CD4-positive, alpha-beta T cell treated with Interleukin-4 for 1 hour (primary cell): ENCODE measurements at places on chromosomes 6 and 20.

DNA sequence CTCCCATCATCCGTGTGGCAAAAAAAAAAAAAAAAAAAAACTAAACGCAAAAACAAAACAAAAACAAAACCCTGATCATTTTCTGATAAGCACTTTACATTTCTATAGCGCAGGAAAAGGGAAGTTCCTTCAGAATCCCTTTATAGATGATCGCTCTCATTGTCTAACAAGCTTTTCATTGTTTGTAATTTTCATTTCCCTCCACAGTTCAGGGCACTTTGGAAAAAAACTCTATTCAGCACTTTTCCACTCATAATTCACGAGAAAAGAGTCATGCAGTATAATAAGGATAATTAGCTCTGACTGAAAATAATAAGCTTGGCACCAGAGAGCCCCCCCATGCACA is 89.4 kb upstream of the ATXN1 start:
- no peak for DNase-seq

DNA sequence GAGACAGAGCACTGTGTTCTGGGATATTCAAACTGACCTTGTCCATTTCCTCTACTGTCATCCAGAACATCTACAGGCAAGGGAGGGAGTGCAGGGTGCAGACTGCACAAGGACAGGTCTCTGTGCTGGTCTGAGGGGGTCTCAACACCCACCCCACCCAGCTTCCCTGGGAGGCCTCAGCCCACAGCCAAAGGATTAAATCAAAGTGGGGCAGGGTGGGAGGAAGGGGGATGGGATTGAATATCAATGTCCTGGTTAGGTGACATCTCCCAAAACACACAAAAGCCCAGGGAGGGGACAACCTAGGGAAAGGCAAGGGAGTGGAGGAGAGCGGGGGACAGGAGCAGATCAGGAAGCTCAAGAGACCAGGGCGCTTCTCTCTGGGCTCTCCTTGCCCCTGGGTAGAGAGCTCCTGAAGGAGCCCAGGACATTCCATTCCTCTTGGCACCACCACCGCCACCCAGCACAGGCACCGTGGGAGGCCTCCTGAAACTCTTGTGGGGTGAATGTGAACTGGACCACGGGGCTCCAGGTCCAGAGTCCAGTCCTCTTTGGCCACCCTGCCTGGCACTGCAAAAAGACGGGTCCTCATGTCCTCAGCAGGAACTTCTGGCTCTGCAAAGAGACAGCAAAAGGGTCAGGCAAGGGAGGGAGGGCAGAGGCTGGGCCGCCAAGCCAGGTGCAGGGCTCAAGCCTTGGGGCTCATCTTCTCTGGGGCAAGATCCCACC is 73.9 kb downstream of the JPH2 start:
- no peak for DNase-seq

DNA sequence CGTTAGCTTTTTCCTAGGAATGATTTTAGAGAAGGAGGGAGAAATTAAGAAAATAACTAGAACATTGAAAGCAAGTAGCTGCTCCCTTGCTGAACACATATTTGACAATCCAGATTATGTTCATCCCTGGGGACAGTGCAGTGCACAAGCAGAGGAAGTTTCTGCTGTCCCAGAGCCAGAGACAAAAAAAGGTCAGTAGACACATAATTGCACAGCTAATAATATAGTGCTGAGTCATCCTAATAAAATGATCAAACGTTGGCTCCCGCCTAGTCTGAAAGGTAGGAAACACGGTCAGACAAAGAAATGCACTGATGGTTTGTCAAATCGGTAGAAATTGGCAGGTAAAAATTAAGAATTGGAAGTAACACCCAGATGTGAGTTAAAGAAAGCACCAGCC is 21.7 kb upstream of the SSTR4 start:
- DNase-seq = no peak

- DNase-seq = no peak
Observed at GRCh38 chr6:168157272-168158212, 78.5 kb upstream of the FRMD1 start.

- no peak for DNase-seq
Observed at GRCh38 chr20:45938727-45939438, 4.4 kb downstream of the PCIF1 start.

DNA sequence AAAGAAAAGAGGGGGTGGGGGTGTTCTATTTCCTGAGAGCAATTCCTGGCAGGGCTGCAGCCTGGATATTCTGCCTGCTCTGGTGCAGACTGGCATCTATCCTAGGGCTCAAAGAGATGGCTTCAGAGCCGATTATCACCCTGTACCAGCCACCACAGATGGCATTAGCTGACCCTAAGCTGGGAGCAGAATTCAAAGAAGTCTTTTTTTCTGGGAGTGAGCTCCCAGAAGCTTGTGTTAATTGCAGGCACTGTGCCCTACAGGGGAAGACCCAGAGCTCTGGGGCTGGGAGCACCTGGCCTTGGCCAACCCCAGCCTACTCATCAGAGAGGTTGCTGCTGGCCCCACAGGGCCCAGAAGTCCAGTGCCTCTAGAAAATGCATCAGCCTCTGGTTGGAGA is 85.9 kb downstream of the PXDC1 start:
- DNase-seq = no peak

DNA sequence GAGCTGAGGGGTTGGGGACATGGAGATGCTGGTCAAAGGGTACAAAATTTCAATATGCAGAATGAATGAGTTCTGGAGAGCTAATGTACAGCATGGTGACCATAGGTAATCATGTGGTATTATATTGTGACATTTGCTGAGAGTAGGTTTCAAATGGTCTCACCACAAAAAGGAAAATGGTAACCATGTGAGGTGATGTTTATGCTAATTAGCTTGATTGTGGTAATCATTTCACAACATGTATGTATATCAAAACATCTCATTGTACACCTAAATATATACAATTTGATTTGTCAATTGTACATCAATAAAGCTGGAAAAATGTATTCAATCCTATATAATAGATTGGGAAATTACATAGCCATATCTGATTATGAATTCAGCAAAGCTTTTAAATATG is 29.5 kb upstream of the TMEM14A start:
- no peak for DNase-seq

DNA sequence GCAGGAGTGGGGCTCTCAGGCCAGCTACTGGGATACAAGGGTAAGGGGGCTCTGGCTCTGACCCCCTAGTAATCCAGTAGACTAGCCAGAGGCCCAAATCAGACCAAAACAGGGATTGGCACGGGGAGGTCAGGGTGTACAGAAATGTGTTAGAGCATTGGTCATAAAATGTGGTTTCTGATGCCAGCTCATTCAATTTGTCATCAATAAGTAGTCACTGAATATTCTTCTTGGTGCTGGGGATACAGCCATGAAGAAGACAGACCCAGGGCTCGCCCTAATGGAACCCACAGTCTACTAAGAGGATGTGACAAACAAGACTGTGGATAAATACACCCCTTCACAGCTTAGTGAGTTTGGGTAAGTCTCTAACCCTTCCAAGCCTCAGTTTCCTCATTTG is 11.1 kb downstream of the MAP1LC3A start:
- DNase-seq = no peak

- DNase-seq = no peak
Observed at GRCh38 chr6:39173270-39173669, 56.0 kb downstream of the KCNK5 start.

- no peak for DNase-seq
Observed at GRCh38 chr6:109783250-109783986, 92.3 kb downstream of the FIG4 start.

DNA sequence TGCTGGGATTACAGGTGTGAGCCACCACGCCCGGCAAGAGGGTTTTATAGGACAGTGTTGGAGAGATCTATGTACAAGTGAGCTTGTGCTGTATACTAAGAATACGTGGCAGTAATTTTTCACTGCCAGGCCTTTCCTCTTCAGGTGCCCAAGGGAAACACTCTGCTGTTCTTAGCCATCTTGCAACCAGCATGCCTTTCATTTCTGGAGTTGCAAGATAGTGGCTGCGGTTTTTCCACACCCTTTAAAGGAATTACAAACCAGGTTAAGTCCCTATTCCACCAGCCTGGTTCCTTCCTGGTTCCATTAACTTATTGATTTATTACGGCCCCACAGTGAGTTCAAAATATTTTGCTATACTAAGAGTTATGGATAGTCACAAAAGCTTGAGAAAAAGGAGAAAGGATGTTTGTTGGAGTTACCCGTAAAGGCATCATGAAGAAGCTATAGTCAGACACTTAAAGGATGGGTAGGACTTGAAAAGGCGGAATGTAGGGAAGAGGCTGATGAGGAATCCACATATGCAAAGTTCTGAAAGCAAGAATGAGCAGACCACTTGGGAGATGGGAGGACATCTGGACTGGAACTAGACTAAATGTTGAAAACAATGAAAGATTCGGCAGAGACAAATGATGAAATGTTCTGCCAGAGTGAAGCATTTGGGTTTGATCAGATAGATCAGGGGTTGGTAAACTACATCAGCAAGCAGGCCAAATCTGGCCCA is 61.4 kb upstream of the ASIP start:
- DNase-seq = no peak

GRCh38 chr6:4039348-4039747 is 39.6 kb downstream of the FAM217A start:
- no peak for DNase-seq

DNA sequence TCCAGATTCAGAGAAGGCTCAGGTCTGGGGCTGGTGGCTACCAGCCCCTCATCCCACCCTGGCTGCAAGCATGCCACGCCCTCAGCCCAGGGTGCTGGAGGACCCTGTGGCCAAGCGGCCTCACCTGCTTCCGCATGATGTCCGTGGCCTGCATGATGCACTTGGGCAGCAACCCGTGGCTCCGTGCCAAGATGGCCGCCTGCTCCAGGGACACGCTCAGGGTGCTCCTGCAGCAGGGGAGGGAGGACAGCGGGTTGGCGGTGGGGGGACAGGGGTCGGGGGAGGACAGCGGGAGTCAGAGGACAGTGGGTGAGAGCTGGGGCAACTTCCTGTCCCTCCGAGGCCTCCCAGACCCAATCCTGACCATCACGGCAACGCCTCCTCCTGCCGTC is 200.1 kb downstream of the PREX1 start:
- no peak for DNase-seq
